Mesangial cell (primary cell): ENCODE measurements at places on chromosomes 6 and 20. TPM values are rescaled to one million over a fixed set of nuclear protein-coding genes. Genes with fewer than 3 reads are reported as not detected.

The OLIG3 gene
- not detected in 2 replicates for total RNA-seq

The BPI gene
- total RNA-seq = 0.33 TPM in 1 of 2 replicates, not detected in the other

The PGC gene
- total RNA-seq = not detected in 2 replicates

The SLC22A3 gene
- total RNA-seq = 18.1 and 25.1 TPM in 2 replicates

The DCDC2 gene
- 45.6 and 93.4 TPM in 2 replicates for total RNA-seq

The HLA-DOA gene
- under 0.01 TPM in 1 of 2 replicates, not detected in the other for total RNA-seq

The ULBP3 gene
- 14.7 and 17.2 TPM in 2 replicates for total RNA-seq

The SIGLEC1 gene
- not detected in 2 replicates for total RNA-seq

The FOXQ1 gene
- 0.38 TPM in 1 of 2 replicates, not detected in the other for total RNA-seq
